ENCODE measurements at places on chromosomes 11 and 22. TPM values are rescaled to one million over a fixed set of nuclear protein-coding genes. Genes with fewer than 3 reads are reported as not detected.

The GRK3 gene
- 26.3 TPM for total RNA-seq

The NRXN2 gene
- total RNA-seq: 3.5 TPM

The OR56A1 gene
- total RNA-seq: 0.03 TPM

The FGF3 gene
- not detected for total RNA-seq

The TRMU gene
- 34.1 TPM for total RNA-seq

The VSIG10L2 gene
- 0.21 TPM for total RNA-seq

The OTOG gene
- total RNA-seq: not detected

The FAM111A gene
- total RNA-seq: 50.3 TPM

The OR52H1 gene
- 0.32 TPM for total RNA-seq

The CLDN5 gene
- 86.9 TPM for total RNA-seq

The NAALADL1 gene
- total RNA-seq: 8.5 TPM

The MICALL1 gene
- 36.8 TPM for total RNA-seq

The TCN2 gene
- total RNA-seq: 48.0 TPM

The MMP8 gene
- 4.6 TPM for total RNA-seq

The C11orf86 gene
- not detected for total RNA-seq

The DKK3 gene
- 156 TPM for total RNA-seq

The MOGAT2 gene
- not detected for total RNA-seq

The CATSPER1 gene
- total RNA-seq: 2.6 TPM

The GRM5 gene
- 0.08 TPM for total RNA-seq

The ACR gene
- 1.4 TPM for total RNA-seq

The AMOTL1 gene
- 52.0 TPM for total RNA-seq

The HIC2 gene
- 3.4 TPM for total RNA-seq

The CCDC82 gene
- total RNA-seq: 18.1 TPM

The EMID1 gene
- 10.5 TPM for total RNA-seq
